Lung (tissue), 17 donors: ENCODE measurements at places on chromosomes 16 and 17. TPM values are rescaled to one million over a fixed set of nuclear protein-coding genes. Genes with fewer than 3 reads are reported as not detected.

Gene HOXB1
- total RNA-seq: not detected

GRCh38 chr16:1089439-1089821 lies 6.6 kb downstream of the C1QTNF8 start:
- DNase-seq: no peak

DNA sequence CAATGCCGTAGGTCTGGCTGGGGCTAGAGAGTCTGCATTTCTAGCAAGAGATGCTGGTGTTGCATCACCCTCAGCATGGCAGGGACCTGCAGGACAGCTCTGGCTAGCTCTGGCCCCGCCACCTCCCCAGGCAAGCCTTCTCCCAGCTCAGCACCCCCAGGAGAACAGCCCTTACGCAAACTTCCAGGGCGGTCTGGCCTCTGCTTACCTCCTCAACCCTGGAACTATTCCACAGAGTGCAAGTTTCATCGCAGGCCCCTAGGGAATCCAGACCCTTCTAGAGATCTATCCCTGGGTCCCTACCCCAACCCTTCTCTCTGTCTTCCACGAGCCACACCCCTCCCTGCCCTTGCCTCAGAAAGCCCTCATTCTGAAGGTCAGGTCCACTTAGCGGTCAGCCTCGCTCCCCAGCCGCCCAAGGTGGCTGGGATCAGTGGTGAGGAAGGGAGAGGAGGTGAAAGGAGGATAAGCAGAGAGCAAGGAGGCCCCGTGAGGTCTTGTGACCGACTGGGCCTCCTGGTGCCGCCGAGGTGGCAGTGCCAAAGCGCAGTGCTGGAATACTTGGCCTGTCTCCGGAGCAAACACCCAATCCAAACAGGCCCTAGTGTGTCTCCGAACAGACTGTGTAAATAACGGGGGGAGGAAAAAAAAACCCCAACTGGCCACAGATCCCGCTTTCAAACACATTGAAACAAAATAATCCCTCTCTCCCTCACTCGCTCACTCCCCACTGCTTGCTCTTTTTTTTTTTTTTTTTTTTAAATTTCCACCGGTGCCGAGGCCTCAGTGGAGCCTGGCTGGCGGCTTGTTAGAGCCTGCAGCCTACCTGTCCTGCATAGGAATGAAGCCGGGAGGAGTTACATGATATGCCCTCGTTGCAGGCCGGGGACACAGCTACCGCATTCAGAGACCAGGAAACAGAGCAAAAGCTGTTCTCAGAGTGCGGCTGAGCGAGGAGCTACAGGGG lies 380.9 kb downstream of the SOX9 start:
- DNase-seq: peak; percentile 50

GRCh38 chr17:4199818-4200402 lies 56.9 kb downstream of the CYB5D2 start:
- peak; percentile 43 for DNase-seq

DNA sequence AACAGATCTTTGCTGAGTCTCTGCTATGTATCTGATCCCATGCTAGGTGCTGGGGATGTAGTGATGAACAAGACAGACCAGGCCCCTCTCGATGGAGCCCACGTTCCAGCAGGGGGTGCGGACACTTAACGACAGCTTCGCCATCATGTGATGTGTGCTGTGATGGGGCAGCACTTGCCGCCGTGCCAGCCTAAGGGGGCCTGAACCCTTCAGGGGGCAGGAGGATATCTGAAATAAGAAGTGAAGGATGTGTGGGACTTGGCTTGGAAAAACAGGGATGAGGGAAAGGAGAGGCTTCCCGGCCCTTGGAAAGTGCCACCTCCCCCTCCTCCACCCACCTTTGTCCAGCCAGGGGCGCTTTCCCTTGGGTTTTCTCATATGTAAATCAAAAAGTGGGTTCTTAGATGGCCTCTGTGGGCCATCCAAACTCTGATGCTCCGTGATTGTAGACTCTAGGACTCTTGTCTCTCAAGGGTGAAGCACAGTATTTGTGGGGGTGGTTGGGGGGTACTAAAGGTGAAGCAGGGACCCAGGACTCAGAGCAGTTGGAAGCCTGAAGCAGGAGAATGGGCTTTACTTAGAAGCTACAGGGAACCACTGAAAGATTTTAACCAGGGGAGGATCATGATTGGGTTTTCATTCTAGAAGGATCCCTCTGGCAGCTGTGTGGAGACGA lies 4.0 kb upstream of the DLX3 start:
- DNase-seq: no peak

DNA sequence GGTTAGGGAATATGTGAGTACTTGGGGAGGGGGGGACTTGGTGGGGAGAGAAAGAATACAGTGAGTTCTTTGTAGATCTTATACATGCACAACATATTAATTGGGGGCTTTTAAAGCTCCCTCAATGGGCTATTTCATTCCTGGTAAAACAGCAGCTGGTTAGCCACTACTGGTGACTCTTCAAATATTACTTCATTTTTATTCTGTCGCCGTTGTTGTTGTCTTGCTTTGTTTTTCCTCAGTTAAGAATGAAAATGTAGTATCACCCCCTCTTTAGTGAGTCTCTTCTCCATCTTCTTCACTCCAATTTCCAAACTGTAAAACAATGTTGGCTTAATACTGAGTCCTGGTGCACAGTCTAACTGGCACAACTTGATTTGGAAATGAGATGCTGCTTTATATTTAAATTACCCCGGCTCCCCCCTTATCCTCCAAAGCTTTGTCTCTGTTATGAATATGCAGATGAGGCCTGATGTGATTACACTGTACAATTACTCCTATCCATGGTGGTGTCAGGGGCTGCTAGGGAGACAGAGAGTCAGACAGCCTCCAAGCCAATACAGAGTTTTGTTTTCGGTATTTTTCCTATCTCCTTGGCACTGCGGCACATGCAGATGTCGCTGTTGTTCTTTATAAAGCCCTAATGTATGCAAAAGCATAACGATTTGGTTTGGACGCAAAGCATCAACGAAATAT lies 256.9 kb upstream of the PMFBP1 start:
- no peak for DNase-seq

DNA sequence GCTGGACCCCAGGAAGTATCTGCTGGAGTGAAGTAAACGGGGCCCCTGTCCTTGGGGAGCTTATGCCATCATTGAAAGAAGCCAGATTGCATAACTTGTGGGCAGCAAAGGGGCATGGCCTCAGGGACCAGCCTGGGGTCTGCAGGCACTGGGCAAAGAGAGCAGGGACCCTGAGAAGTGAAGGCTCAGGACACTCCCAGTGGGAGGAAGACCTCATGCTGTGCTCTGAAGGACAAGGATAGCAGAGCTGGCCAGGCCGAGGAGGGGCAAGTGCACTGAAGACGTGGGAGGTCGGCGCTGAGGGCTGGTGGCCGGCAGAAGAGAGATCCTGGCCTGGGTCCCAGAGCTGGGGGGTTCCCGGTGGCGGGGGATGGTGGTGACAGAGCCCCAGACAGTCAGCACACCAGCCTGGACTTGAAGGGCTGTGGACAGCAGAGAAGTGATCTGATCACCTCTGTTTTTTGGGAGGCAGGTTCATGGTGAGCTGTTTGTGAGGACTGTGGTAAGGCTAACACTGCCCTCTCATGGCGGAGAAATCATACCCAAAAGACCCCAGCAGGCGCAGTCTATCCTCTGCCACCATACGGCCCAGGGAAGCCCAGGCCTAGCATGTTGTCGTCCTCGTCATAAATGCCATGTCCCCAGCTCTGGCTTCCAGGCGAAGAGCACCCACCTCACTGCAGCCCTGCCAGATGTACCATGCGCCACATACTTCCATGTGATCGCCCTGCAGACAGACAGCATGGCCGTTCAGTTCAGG lies 7.1 kb upstream of the CNP start:
- DNase-seq: peak; percentile 44

- DNase-seq: no peak
Measured at GRCh38 chr17:2571523-2572303, 21.7 kb upstream of the PAFAH1B1 start.

GRCh38 chr17:58666858-58667267 lies 25.0 kb downstream of the TEX14 start:
- peak; percentile 76 for DNase-seq

- no peak for DNase-seq
Measured at GRCh38 chr17:6072157-6072556, 2.0 kb downstream of the WSCD1 start.

DNA sequence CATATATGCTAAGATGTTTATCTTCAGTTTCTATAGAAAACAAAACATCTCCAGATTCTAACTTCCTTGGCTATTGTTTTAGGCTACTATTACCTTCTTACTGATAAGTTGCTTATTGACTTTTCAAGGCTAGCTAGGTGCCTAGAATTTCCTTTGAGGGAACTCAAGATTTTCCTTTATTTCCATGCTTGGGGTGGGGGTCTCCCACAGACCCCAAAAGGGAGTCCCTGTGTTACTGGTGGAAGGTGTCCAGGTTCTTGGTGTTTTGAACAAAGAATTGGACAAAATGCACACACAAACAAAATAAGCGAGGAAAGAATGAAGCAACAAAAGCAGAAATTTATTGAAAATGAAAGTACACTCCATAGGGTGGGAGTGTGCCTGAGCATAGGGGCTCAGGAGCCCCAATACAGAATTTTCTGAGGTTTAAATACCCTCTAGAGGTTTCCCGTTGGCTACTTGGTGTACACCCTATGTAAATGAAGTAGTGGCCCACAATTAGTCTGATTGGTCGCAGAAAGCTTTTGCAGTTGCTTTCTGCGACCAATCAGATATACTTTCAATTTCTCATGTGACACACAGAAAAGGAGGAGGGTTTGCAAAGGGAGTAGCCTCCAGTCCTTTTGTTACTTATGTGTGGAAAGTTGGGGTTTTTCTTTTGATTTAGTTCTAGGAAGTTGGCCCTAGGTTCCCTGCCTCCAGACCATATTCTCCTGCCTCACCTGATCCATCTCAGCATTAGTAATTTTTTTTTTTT lies 67.5 kb downstream of the MARF1 start:
- no peak for DNase-seq

- no peak for DNase-seq
Measured at GRCh38 chr17:44078412-44078811, 7.9 kb downstream of the G6PC3 start.

DNA sequence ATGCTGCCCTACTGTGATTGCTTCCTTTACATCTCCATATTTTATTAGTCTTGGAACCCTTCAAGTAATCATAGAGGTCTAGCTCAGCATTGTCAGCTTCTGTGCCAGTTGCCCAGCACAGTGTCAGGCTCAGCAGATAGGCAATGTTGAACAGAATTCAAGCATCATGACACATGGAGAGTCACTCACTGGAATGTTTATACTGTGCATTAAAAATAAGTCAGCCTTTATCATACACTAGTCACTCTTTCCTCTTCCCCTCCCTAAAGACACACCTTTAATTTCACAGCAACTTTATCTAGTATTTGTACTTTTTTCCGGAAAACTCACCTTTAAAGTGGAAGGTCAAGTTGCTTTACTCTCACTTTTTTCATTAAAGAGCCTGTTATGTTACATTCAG lies 253.8 kb upstream of the CDH11 start:
- DNase-seq: no peak
